Ovary (tissue), 10 donors: ENCODE measurements at places on chromosomes 4 and X.

GRCh38 chrX:151419782-151420181 lies 22.8 kb downstream of the VMA21 start:
- no peak for DNase-seq

GRCh38 chr4:173522160-173522950 lies 7.7 kb downstream of the HAND2 start:
- peak; percentile 93 for DNase-seq

DNA sequence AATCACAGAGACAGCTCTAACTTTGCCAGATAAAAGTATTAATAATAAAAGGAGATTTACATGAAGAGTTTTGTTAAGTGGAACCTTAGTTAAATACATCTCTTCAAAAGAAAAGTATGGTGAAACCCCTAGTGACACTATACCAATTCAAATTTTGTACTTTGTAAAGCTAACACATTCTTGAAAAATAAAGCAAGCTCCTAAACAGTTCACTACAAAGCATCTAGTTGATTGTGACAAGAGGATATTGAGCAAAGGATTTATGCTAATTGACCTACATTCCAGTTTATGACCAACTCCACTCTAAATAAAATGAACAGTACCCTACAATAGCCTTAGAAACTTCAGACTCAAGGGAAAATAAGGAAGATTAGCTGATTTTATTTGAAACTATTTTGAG lies 69.4 kb upstream of the WDR17 start:
- DNase-seq = no peak

DNA sequence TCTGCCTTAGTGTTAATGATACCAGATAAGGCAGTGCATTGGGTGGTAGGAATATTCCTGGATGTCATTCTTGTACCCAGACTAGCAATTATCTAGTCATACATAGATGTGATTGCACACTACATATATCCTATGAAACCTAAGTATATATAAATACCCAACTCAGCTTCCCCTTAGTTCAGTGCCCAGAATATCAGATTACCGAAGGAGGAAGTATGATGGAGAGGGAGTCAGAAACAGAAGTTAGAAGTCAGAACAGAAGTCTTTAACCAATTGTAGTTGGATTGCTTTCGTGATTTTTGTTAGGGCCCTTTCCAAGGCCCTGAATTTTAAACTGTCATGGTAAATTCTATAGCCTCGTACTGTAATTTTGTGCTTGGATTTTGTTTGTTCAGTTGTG lies 42.9 kb downstream of the MOB1B start:
- DNase-seq = no peak

- DNase-seq = peak; percentile 72
Measured at GRCh38 chrX:46573331-46573891, at the start of gene CHST7. Gene CHST7 (plus strand): TSS chrX:46573765. CDS start chrX:46573932, 167 bp downstream.

- DNase-seq = no peak
Measured at GRCh38 chrX:134725103-134725690, 66.9 kb upstream of the PLAC1 start.

- no peak for DNase-seq
Measured at GRCh38 chrX:40457406-40457805, 123.4 kb upstream of the ATP6AP2 start.

- DNase-seq = no peak
Measured at GRCh38 chr4:94284889-94285288, 57.7 kb downstream of the HPGDS start.

DNA sequence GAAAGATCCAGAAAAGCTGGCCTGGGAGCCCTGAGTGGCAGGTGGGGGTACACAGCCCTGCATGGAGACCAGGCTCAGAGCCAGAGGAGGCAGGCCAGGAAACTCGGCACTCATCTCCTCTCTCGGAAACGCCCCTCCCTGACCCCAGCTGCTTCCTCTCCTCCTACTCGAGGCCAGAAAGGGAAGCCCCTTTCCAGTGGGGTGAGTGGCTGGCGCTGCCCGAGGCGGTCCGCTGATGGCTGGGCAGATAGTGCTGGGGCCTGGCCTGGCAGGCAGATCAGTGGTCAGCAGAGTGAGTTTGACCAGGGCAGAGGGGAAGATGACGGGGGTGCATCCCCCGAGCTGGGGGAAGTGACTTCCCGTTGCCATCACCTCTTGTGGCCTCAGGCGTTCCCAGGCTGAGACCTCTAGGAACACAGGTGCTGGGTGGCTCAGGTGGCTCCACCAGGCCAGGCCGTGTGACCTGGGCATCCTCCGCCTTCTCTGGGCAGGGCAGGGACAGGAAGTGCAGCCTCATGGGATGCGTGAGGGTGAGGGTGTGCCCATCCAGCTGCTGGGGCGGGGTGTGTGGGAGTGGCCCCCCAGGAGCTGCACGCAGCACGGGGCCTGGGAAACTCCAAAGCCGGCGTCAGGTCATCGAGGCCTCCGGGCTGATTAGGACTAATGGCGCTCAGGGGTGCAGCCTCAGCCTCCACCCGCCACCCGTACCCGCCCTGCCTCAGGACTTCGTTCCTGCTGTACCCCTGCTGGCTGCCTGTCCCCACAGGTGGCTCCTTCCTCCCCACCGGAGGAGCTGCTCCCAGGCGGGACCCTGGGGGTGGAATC lies 5.7 kb downstream of the SH3BP2 start:
- peak; percentile 73 for DNase-seq

DNA sequence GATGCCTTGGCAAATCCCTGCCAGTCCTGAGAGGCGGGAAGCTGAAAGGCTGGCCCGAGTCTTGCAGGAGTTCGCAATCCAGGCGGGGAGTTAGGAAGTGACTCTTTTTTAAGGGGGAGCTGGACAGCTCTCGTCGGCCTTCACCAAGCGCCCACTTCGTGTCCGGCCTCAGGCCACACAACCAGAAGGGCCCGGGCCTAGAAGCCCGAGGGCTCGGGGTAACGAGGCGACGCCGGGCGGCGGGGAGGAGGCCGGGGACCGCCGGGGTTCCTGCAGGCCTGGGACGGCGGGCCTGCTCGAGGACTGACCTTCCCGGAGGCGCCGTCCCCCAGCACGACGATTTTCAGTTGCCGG lies 395 bp downstream of the RAB28 start:
- DNase-seq = peak; percentile 44

- DNase-seq = no peak
Measured at GRCh38 chrX:55201930-55202579, 18.1 kb upstream of the PAGE5 start.

DNA sequence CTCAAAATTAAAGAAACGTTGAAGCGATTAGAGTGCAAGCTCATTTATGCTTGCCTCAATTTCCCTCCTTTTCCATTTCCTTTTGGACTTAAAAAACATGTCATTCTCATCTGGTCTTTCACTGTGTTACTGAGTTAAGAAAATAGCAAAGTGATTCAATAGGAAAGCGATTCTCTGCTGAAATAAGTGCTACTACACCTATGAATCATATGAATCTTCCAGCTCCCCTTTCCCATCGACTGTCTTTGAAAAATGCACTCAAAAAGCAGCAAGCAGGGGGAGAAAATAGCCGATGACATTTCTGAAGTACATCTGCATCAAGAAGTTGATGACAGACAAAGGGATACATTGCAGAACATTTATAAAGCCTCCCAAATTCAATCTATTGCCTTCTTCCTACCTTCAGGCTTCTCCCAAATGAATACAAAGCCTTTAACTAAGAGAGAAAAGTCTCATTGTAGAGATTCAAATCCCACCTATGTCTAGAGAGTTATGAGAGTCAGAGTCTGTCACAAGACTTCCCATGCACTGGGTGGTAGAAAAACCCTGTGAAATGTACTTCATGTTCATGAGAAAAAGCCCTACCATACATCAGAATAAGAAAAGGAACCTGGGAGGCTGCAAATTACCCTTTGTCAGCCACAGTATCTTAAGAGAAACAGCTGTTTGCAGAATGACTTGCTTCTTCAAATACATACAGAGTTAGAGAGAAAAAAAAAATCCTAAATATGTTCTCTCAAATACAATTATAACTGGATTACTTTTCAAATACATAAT lies 78.9 kb downstream of the MBNL3 start:
- no peak for DNase-seq

- no peak for DNase-seq
Measured at GRCh38 chr4:148224476-148224875, 217.7 kb downstream of the NR3C2 start.
